ENCODE measurements at places on chromosomes 5 and 9.

DNA sequence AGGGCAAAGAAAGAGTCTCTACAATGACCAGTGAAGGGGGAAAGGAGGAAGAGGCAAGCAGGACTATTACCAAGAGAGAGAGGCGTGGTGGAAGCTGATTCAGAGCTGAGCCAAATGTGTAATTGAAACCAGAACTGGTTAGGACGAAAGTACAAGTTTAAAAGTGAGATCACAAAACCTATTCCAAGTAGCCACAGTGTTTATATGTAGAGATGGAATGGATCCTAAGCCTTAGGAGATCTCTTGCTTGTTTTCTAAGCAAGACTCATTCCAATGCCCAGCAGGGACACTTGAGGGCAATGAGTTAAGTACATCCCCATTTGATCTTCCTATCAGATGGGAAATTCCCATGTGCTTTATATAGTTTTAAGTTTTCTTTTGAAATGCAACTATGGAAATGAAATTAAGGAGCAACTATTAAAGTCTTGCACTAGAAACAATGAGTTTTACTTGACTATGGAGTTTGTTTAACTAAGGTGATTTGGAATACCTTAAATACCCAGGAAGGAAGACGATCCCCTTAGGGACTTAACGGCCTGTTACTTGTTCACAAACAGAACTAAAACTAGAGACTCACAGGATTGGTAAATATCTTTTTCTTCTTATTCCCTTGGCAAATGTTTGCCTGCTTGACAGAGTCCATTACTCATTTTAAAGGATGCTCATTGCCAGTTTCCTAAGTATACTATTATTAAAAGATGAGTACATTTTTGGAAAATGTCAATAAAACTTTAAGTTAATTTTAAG, 51.1 kb upstream of the SNX2 start:
- peak; percentile 90 for DNase-seq

DNA sequence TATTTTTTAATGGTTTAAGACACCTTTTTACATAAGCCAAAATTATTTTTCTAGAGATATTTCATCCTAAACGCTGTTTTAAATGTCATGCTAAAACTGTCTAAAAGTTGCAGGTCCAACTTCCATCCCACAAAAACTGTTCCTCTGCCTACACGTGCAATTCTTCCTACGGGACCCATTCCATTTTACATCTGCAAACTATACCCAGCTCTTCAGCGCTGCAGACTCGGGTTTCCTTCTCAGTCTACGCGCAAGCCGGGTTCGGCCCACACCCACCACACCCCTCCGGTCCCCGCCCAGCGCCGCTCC, 8.7 kb downstream of the RANBP6 start:
- peak; percentile 92 for DNase-seq

DNA sequence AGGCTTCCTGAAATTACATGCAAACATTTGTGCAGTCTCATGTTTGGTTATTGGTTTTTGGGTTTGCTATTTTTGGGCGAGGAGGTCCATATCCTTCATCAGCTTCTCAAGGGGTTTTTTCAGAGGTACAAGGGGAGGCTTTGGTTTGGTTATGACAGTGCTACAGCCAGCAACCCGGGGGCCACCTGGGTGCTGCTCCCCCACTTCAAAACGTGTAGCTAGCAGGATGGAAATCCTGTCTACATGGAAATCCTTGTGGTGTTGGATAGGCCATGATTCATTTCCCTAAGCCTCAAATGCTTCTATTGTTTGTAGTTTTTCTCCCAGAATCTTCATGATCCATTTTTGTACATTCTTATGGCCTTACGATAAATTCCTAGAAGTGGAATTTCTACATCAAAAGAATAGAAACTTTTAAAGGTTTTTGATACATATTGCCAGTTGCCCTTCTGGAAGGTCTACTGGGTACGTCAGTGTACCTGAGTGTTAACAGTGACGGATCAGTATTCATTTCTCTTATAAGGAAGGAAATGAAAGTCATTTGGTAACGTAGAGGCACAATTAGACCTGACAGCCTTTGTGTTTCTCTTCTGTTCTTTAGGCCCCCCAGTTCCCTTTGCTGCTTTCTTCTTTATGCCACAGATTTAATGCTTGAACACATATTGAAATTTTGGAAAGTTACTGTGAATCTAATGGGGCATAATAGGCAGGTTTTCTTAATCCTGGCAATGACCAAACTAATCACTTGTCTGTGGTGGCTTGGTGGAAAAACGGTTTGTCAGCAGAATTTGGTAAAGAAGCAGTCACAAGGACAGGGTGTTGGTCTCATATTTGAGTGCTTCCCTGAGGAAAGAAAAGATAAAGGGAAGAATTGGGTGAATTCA, 69.7 kb upstream of the ABL1 start:
- peak; percentile 43 for DNase-seq

DNA sequence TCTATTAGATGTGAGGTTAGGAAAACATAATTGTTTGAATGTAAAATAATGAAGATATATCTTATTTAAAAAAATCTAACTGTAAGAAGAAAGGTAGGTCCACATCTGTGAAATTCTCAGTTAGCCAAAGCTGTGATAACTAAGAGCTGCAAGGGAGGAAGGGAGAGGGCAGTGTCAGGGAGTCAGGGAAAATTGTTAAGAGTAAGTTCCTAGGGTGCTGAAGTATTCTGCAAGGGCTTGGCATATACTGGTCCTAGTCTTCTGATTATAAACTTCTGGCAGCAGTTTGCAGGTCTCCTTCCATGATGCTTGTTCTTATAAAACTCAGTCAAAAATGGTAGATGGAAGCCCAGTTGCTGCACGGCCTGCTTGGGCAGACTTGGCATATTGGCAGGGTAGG, 233.2 kb downstream of the NMUR2 start:
- DNase-seq, result no peak

DNA sequence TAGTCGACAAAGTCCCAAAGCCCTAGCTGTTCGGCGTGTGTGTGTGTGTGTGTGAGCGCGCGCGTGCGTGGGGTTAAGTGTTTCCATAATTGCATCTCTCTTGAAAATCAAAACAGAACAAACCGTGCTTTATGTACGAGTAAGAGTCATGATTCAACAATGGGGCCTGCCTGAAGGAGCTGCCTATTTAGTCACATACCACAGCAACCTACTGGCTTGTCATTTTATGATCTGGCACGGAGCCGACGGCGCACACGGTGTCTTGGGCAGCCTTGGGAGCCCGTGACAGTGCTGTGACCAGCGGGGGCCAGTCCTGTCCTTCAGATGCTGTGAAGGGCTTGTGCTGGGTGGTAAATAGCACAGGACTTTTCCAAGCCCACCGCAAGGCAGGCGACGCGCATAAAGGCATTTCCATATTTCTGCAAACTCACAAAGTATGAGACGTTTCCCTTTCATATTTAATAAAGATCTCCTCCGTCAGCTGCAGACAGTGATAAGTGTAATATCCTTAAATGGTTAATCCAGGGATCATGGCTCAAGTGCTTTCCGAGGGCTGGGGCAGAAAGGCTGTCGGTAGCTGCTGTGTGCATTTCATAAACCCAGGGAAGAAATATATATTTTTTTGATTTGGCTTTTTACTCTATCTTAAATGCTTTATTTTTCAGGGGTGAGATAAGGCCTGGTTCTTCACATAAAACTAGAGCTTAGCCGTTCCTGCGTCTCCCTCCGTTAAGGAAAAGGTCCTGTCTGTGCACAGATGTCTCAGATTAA, 270.2 kb upstream of the IRX1 start:
- peak; percentile 62 for DNase-seq
